SW 1271 (cell line): ENCODE measurements at places on chromosomes 7 and 10.

DNA sequence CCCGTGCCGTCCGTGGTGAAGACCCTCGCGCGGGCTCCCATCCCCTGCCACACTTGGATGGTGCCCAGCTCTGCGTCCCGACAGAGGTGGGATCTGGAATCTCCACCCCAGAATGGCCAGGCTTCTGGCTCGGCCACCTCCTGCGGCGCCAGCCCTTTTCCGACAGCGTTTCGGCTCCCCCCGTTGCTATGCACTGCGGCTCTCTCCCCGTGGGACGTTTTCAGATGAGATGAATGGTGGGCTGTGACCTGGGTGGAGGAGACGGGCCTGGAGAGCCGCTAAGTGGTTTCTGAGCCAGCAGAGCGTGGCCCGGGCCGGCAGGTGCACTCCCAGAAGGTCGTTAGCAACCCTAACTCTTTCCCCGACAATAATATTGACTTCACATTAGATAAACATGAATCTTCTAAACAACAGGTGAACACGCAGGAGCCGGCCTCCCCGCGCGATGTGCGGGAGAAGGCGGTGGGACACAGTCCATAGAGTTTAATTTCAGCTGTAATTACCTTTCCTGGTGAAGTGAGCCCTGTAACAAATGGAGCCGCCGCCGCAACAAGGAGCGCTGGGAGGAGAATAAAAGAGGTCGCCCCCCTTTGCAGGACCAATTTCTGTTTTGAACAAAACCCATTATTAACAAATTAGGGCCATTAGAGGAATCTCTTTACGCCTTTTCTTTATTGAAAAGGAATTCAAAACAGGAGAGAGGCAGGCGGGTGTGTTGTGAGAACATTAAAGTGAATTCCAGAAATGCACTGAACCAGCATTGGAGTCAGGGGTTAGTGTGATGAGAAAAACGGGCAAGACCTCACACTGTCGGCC, 294.3 kb upstream of the PFKP start:
- no peak for DNase-seq

DNA sequence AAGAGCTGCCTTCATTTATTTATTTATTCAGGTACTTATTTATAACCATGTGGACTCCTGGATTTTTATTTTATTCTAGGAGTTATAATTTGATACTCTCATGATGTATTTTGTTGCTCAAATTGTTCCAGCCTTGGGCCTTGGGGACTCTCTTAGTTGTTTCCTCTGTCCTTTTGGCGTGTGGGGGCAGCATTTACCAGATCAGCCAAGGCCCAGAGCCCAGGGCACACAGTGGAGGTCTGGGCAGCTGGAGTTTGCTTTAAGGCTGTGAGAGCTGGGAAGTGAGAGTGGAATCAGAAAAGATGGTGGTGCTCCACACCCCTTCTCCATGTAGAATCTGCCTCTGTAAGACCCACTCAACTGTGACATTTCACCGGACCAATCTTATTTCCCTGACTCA, 398.9 kb downstream of the RPS24 start:
- DNase-seq, result no peak

DNA sequence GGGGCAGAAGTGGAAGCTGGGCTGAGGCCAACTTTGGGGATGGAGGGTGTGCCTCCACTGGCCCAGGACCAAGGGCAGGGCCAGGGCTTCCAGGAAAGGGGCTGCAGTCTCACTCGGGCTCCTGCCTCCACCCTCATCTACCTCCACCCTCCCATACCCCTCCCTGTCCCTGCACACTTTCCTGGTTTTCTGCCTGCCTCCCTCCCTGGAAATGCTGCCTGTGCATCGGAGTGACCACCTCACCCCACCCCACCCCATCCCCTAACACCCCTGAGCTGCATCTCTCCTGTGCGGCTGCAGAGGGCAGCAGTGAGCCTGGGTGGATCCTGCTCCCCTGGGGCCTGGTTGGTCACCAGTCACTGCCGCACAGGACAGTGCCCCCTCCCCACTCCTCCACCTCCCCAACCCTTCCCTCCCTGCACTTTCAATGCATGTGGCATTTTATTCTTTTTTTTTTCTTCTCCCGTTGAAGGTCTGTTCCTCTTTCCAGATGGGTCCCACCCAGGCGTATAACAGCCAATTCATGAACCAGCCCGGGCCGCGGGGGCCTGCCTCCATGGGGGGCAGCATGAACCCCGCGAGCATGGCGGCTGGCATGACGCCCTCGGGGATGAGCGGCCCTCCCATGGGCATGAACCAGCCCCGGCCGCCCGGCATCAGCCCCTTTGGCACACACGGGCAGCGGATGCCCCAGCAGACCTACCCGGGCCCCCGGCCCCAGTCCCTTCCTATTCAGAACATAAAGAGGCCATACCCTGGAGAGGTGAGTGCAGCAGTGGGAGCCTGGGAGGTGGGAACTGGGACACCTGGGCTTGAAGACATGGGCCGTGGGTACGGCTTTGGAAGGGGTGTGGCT, 54.1 kb upstream of the PPIF start:
- no peak for DNase-seq

DNA sequence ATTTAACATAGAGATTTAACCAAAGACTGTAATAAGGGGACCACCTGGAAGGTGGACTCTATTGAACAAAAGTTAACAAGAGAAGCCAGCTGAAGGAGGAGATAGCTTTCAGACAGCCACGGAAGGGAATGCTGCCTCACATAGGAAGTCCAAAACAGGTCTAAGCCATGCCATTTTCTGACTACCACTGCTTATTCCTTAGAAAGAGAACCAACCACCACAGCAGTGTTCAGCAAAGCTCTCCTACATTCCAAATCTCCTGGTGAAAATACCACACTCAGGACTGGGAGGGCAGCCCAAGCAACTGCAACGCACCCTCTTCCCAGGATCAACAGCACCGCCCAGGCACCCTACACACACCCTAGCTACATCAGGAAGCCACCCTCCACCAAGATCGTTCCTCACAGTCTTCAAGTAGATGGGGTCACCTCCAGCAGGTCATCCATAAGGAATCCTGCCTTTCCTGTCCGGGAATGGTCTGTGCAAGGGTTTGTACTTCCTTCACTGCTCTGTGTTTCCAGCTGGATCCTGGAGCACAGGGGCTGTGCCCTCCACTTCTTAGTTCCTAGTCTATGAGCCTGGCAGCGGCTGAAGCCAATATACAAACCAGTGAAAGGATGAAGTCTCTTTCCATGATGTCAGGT, 2.5 kb downstream of the KIAA1549 start:
- DNase-seq, result no peak

DNA sequence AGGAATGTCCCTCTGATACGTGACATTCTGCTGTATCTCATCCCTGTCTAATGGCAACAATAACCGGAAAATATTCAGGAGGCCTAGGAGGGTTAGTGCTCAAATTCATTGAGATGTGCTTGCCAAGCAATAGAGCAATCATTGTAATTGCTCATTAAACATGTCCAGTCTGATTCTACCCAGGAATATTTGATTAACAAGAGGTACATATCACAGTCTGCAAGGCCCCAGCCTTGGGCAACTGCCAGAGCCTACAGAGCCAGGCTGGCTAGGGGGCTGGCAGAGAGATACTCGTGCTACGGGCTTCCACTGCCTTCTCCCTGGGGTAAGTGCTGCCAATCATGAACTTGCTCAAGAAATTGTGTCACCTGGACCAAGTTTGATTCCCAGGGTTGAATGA, 99.1 kb downstream of the ALOX5 start:
- no peak for DNase-seq

DNA sequence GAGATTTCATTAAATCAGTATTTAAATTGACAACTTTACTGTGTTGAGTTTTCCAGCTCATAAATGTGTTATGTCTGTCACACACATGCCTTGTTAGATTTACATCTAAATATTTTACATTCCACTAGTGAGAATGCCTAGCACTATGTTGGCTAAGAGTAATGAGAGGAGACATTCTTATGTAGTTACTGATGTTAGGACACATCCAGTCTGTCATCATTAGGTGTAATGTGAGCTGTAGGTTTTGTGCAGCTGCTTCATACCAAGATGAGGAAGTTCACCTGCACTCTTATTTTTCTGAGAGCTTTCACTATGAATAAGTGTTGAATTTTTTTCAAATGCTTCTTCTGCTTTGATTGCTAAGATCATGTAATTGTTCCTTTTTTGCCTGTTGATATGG, 218.0 kb upstream of the IGFBP3 start:
- peak; percentile 32 for DNase-seq

- DNase-seq, result no peak
Observed at GRCh38 chr7:31512166-31512565, 1.7 kb upstream of the ITPRID1 start.

- no peak for DNase-seq
Observed at GRCh38 chr7:48182718-48183369, 11.6 kb downstream of the ABCA13 start.

GRCh38 chr7:17725821-17726220, 214.5 kb downstream of the SNX13 start:
- no peak for DNase-seq

DNA sequence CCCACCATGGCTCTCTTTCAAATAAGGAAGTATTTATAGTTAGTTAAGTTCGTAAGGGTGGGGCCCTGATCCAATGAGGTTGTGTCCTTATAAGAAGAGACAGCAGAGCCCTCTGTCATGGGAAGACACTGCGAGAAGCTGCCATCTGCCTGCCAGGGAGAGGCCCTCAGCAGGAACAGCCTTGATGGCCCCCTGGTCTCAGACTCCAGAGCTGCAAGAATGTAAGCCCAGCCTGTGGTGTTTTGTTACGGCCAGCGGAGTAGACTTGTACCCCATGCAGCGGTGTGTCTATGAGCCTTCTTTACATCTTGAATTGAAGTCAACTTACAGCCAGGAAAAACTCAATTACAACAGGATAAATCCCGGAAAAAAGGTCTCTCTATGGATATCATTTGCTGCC, 14.3 kb upstream of the LARP4B start:
- DNase-seq, result no peak

GRCh38 chr10:31771331-31771831, 157.2 kb downstream of the ARHGAP12 start:
- no peak for DNase-seq

GRCh38 chr10:2866569-2866968, 200.8 kb upstream of the PFKP start:
- DNase-seq, result no peak
